AG04449 (cell line): ENCODE measurements at places on chromosomes 3 and 15.

GRCh38 chr3:29612536-29612935 lies 331.7 kb downstream of the RBMS3 start:
- no peak for DNase-seq

DNA sequence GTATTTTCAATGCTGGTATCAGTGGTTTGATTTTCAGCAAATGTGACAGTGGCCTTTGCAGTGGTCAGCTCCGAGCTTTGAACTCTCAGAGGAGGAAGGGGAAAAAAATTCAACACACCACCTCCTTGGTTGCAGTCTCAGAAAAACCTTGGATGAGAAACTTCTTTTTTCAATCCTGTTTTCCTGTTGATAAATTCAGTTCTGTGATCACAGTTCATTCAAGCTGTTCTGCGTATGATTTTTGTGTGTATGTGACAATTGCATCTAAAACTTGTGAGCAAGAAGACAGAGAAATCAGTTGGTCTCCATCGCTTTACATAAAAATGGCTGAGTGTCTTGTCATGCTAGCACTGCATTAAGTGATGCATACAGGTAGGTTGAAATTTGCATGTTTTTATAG lies 19.2 kb downstream of the ZBTB38 start:
- no peak for DNase-seq

GRCh38 chr3:72152551-72153476 lies 367.9 kb upstream of the PROK2 start:
- no peak for DNase-seq

DNA sequence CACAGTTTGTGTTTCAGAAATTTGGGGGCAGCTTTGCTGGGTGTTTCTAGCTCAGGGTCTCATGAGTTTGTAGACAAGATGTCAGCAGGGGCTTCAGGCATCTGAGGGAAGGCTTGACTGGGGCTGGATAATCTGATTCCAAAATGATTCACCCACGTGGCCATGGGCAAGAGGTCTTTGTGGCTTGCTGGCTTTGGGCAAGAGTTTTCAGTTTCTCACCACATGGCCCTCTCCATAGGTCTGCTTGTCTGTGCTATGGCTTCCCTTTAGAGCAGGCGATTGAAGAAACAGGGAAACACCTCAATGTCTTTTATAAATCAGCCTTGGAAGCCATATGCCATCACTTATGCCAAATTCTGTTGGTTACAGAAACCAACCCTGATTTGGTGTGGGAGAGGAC lies 11.9 kb downstream of the RPS27L start:
- no peak for DNase-seq

DNA sequence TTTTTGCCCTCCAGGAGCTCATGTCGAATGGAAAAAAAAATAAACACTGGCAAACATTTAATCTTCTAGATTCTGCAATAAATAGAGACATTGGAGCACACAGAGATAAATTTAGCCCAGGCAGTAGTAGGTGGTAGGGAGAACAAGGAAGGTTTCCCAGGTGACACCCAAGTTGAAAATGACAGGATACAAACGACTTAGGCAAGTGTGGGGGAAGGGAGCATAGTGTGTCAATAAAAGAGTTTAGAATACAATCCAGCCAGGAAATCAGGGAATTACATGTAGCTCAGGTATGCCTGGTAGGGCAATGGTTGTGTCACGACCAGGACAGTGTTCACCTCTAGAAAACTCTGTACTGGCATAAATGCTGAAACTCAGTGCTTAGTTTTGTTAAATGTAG lies 364.6 kb upstream of the AGTR1 start:
- DNase-seq: no peak

- no peak for DNase-seq
These were observed 134.2 kb downstream of the WDR72 start for GRCh38 chr15:53625260-53625659.

- DNase-seq: no peak
These were observed 34.6 kb downstream of the FMN1 start for GRCh38 chr15:33159726-33160453.

DNA sequence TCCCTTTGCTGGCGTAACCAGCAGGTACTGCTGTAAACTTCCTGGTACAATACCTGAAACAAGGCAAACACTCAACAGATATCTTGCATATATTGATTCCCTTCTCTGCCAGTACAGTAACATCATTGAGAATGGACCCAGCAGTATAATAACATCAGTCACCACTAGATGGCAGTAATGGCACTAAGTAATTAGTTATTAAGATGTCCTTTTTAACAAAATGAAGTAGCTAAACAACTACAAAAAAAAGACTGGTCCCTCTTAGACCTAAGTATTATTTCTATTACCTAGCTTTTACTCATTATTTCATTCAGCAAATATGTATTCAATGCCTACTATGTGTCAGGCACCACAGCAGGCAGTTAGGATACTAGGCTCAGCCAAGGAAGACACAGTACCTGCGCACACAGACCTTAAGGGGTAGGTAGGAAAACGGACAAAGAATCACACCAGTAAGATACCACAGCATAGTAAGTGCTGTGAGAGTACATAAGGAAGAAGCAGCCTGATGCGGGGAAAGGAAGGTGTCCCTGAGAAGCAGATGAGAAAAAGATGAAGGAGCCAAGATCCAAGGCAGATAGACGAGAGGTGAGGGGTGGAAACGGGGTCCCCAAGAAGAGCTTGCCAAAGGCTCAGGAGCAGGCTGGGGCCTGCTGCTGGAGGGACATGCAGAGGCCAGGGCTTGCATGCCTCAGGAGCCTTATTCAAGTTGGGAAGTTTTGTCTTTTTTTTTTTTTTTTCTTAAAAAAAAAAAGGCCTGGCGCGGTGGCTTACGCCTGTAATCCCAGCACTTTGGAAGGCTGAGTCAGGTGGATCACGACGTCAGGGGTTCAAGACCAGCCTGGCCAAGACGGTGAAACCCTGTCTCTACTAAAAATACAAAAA lies 102.7 kb upstream of the CHD2 start:
- peak; percentile 38 for DNase-seq

GRCh38 chr15:101056366-101057334 lies 137.5 kb downstream of the LRRK1 start:
- no peak for DNase-seq

DNA sequence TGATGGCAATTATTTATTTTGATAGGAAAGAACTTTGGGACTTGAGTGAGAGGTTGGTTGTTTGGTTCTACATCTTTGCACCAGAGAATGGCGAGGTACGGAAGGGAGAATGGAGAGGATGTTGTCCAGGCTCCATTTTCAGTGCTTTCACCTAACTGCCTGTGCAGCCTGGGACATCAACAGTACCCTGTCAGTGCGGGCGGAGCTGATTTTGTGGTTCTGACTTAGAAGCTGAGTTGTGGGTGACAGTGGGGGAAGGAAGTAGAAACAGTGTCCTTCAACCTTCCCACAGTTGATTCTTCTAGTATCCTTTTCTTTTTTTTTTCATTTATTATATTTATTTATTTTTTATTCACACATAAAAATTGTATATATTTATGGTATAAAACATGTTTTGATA lies 95.3 kb downstream of the TIGIT start:
- DNase-seq: no peak

DNA sequence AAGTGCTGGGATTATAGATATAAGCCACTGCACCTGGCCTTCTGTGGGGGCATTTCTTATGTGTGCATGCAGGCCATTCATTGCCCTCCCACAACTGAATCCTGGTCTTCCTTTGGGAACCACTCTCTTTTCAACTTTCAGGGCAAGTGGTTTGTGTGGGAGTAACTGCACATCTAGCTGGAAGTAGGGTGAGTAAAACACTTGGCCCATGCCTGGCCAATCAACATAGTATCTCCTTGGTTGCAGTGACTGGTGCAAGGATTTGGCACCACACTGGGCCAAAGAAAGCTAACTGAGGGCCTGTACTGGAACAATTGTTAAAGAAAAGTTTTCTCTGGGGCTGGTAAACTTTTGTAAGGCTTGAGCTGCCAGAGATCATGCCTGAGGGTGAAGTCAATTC lies 189.2 kb upstream of the FEZF2 start:
- no peak for DNase-seq

DNA sequence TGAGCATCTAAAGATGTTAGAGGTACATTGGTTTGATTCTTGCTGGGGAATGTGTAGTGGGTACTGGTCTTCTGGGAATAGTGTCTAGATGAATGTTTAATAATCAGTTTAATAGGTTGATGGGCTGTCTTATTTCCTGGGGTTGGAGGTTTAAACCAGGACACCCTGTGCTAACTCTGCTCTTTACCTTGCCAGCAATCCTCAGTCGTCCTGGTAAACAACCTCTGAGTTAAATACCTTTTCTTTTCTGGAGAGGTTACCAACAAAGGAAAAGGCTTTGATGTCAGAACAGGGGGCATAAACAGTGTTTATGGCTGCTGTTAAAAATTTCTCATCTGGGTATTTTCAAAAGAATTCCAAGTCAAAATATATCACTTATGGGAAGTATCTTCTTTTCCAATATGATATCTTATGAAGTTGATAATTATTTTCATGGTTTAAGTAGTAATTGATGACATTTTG lies 23.5 kb downstream of the MITF start:
- DNase-seq: no peak

DNA sequence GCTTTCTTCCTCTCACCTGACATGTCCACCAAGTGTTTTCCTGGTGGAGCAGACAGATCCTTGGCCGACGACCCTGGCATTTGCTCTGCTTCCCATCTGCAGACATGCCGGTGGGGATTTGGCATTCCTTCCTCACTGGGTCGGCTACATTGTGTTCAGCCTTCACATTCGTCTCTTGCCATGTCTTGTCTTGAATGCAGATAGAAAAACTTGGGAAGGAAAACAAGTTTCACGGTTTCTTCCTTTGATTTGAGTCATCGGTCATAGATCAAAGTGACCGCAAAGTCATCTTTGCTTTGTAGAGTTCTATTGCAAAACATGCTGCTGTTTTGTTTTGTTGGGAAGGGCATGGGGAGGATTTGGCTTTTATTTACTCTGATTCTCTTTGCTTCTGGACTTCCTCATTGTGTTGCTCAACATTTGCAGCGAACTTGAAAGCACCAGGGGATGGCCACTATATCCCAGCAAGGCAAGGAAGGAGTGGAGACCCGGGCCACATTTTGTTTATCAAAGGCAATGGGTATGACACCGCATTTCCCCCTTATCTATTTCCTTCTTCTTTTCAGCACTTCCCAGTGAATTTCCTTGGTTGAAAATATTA lies 321.3 kb downstream of the CACNA2D3 start:
- DNase-seq: no peak

DNA sequence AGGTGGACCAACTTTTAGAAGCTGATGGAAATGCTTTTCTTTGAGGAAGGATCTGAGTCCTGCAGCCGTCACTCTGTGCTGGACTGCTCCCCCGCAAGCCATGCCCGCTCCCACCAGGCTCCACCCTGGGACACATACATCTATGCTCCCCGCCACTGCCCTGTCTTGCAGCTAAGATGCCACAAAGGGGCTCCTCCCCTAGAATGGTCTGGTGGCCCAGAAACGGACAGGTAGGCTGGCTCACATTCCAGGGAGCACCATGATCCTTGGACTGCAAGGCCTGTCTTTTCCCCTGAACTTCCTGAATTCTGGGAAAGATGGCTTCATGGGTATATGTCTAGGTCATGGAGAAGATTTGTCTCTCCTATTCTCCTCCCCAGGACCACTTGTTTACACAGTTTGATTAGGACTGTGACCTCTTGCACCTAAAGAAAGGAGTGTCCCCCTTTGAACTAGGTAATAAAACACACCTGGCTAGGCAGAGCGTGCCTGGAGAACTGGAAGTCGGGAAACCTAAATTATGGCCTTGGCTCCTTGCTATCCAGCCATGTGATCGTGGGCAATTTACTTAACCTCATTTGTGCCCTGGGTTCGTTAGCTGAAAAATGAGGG lies 220.9 kb upstream of the BHLHE40 start:
- no peak for DNase-seq

- DNase-seq: no peak
These were observed 32.3 kb upstream of the CYP11A1 start for GRCh38 chr15:74399511-74400312.

- no peak for DNase-seq
These were observed 12.3 kb downstream of the ISLR start for GRCh38 chr15:74185710-74186348.

- DNase-seq: no peak
These were observed 31.1 kb downstream of the CHAC1 start for GRCh38 chr15:40984406-40984805.

DNA sequence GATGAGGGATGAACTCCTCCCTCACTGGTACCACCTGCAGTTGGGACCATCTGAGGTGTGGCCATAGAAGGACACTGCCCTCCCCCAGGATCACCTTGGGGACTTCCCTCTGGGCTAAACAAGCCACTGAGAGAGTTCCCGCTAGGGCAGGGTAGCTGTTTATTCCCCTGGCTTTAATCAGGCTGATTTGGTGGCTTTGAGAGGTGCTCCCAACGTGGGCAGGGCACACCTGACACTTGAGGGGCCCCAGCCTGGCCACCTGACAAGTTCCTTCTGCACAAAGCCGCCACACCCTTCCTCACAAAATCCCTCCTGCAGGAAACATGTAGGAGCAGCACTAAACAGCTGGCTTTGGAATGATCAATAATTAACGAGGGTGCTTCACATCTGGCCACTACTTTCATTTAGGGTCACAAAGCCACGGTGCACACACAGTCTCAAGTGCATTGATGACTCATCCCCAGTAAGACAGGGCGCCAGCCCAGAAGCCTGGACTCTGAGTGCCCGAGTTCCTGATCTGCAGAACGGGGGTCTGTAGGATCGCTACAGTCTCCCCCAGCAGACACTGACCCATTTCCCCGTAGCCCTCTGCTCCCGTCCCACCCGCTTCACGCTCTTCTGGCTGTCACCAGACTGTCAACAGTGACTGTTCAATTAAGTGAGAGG lies 75.1 kb downstream of the ATP10A start:
- no peak for DNase-seq

- DNase-seq: no peak
These were observed 16.5 kb downstream of the POLQ start for GRCh38 chr3:121529308-121529707.

DNA sequence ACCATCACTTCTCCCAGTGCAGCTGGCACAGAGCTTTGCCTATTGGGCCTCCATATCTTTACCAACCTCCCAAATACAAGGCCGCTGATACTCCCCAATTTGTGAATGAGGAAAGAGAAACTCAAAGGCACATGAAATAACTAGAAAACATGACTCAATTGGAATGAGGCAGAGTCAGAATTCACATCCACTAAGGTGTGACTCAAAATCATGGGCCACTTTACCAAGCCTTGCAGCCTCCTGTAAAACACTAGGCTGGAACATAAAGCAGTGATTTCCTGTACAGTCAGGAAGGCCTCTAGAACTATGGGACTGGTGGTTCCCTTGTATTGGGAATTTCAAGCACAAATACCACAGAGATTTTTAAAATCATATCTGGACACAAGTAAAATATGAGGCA lies 128.6 kb downstream of the DCLK3 start:
- no peak for DNase-seq

GRCh38 chr3:142987080-142987700 lies 14.2 kb upstream of the U2SURP start:
- DNase-seq: no peak

DNA sequence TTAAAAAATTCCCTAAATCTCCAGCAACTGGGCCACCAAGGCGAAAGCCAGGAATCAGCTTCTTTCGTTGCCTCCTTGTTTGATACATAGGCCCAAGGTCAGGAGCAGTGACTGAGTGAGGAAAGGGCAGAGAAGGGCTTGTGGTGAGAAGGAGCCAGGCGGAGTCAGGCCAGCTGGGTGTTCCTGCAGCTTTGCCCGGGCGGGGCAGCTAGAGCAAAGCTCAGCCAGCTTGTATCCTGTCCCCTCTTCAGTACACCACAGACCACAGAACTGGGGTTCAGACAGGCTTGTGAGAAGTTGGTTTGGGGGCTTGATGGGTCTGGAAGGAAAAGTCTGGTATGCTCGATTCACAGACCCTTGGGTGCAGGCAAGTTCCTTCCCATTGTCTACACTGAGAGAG lies 52.6 kb downstream of the CCK start:
- DNase-seq: no peak

GRCh38 chr15:48671103-48672022 lies 25.9 kb upstream of the FBN1 start:
- DNase-seq: no peak

GRCh38 chr15:68352401-68353062 lies 75.0 kb downstream of the FEM1B start:
- DNase-seq: peak; percentile 93
